HCT116 (cell line): ENCODE measurements at places on chromosomes 3 and 15. TPM values are rescaled to one million over a fixed set of nuclear protein-coding genes. Genes with fewer than 3 reads are reported as not detected.

The CALML4 gene
- total RNA-seq: 8.5 TPM

The HGD gene
- 0.59 TPM for total RNA-seq

DNA sequence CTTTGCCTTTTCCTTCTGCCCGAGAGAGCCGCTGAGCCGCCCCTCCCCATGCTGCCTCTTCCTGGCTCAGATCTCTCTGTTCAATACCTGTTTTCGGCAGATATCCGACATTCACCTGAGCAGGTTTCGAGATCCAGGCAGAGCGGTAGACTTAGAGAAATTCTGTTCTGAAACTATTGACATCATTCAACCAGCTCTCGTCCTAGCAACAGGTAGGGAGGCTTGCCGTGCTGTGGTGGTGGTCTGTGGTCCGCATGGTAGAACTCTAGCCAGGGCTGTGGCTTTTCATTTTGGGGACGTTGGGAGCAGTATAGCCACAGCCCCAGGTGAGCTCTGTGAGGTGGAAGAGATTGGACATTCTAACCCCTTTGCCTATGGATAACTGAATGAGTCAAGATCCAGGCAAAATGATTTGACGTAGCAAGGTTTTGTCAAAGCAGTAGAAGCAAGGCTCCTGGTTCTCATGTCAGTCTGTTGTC, 810 bp downstream of the TMEM62 start:
- no peak for DNase-seq
- H3K27ac ChIP-seq: peak overlapping the region; percentile 62; the same call in 1 of the 2 replicates
- H3K27me3 ChIP-seq: no peaks in the 10 kb centered on the region

GRCh38 chr3:112805126-112805525, 41.5 kb downstream of the CD200R1L start:
- no peak overlapping the region for H3K27ac ChIP-seq
- DNase-seq: no peak
- no peaks in the 10 kb centered on the region for H3K36me3 ChIP-seq
- H3K27me3 ChIP-seq: no peaks in the 10 kb centered on the region

GRCh38 chr15:45320581-45321205, 57.7 kb downstream of the GATM start:
- no peak overlapping the region for H3K4me3 ChIP-seq
- H3K4me1 ChIP-seq: peaks cover 10% of the 10 kb centered on the region; the same call in 1 of the 2 replicates
- H3K27me3 ChIP-seq: no peaks in the 10 kb centered on the region

GRCh38 chr3:171991166-171991565, 48.2 kb upstream of the FNDC3B start:
- no peak for DNase-seq
- no peaks in the 10 kb centered on the region for H3K36me3 ChIP-seq
- H3K27me3 ChIP-seq: no peaks in the 10 kb centered on the region
- no peak overlapping the region for H3K4me3 ChIP-seq

- DNase-seq: no peak
- H3K36me3 ChIP-seq: no peaks in the 10 kb centered on the region
- no peaks in the 10 kb centered on the region for H3K4me1 ChIP-seq
- no peaks in the 10 kb centered on the region for H3K27me3 ChIP-seq
- H3K4me3 ChIP-seq: no peak overlapping the region
Measured at GRCh38 chr15:48891232-48891765, 13.4 kb downstream of the EID1 start.

GRCh38 chr15:73632670-73633058, 525 bp downstream of the NPTN start:
- peak overlapping the region; percentile 77 for H3K4me3 ChIP-seq
- H3K36me3 ChIP-seq: no peaks in the 10 kb centered on the region
- peaks cover 43% of the 10 kb centered on the region for H3K4me1 ChIP-seq
- no peaks in the 10 kb centered on the region for H3K27me3 ChIP-seq

The ANKRD63 gene
- 0.89 TPM for total RNA-seq

- H3K27ac ChIP-seq: no peak overlapping the region
- H3K4me3 ChIP-seq: no peak overlapping the region
- H3K36me3 ChIP-seq: no peaks in the 10 kb centered on the region
- no peak for DNase-seq
Measured at GRCh38 chr3:196519718-196520082, 4.6 kb upstream of the SMCO1 start.

DNA sequence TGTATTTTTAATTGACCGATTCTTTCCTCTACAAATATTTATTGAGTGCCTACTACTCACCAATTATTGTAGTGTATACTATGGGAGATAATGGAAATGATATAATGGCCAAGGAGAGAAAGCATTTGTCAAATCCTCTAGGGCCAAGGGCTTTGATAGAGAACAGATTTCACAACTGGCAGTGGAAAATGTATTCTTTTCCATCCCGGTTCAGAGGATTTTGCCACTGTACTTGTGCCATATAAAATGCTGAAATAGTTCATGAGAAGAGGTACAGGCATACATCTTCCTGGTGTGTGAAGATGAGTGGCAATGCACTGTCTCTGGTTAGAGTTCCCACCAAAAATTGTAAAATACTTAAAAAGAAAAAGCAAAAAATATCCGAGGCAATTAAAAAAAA, 451.6 kb upstream of the TPRG1 start:
- no peaks in the 10 kb centered on the region for H3K27me3 ChIP-seq
- H3K27ac ChIP-seq: no peak overlapping the region
- no peak overlapping the region for H3K4me3 ChIP-seq
- no peak for DNase-seq
- H3K4me1 ChIP-seq: no peaks in the 10 kb centered on the region

GRCh38 chr3:52279596-52279995, 1.1 kb upstream of the WDR82 start:
- peak overlapping the region; percentile 94 for H3K4me3 ChIP-seq
- no peak for DNase-seq
- no peaks in the 10 kb centered on the region for H3K27me3 ChIP-seq
- H3K4me1 ChIP-seq: peaks cover 53% of the 10 kb centered on the region

- no peak overlapping the region for H3K4me3 ChIP-seq
- no peak overlapping the region for H3K27ac ChIP-seq
- H3K27me3 ChIP-seq: peaks cover 30% of the 10 kb centered on the region
- no peaks in the 10 kb centered on the region for H3K36me3 ChIP-seq
- DNase-seq: no peak
Measured at GRCh38 chr15:61130950-61131942, 97.9 kb downstream of the RORA start.

DNA sequence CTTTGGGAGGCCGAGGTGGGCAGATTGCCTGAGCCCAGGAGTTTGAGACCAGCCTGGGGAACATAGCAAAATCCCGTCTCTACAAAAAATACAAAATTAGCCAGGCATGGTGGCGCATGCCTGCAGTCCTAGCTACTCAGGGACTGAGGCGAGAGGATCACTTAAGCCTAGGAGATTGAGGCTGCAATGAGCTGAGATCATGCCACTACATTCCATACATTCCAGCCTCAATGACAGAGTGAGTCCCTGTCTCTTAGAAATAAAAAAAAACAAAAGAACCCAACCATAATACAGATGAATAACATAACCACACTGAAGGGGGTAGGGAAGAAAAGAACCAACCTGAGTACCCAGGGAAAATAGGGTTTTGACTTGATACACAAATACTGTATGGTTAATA, 19.7 kb upstream of the CGNL1 start:
- H3K4me1 ChIP-seq: no peaks in the 10 kb centered on the region
- H3K36me3 ChIP-seq: no peaks in the 10 kb centered on the region
- H3K27me3 ChIP-seq: no peaks in the 10 kb centered on the region
- DNase-seq: no peak

GRCh38 chr15:60761505-60761845, 282.5 kb upstream of the ICE2 start:
- no peaks in the 10 kb centered on the region for H3K4me1 ChIP-seq
- no peak overlapping the region for H3K27ac ChIP-seq
- H3K36me3 ChIP-seq: no peaks in the 10 kb centered on the region
- no peak overlapping the region for H3K4me3 ChIP-seq
- DNase-seq: no peak

GRCh38 chr3:151362751-151363174, 21.8 kb downstream of the P2RY12 start:
- H3K27me3 ChIP-seq: no peaks in the 10 kb centered on the region
- H3K4me1 ChIP-seq: no peaks in the 10 kb centered on the region
- H3K4me3 ChIP-seq: no peak overlapping the region
- no peak overlapping the region for H3K27ac ChIP-seq
- DNase-seq: no peak
- no peaks in the 10 kb centered on the region for H3K36me3 ChIP-seq

DNA sequence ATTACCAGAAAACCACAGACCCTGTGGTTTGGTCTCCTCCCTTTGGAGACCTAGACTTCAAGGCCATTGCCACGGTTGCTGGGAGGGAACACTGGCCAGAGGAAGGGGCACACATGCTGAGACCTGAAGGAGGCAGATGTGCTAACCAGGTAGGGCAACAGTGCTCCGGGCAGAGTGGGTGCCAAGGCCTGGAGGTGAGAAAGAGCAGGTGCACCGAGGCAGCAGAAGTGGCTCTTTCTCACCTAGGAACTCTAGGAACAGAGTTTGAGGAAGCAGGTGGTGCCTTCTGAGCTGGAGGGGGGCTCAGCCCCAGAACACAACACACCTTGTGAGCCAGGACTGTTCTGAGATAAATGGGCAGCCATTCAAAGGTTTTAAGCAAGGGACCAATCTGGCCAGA, 106.1 kb downstream of the MEGF11 start:
- no peaks in the 10 kb centered on the region for H3K27me3 ChIP-seq
- H3K36me3 ChIP-seq: no peaks in the 10 kb centered on the region
- peaks cover 10% of the 10 kb centered on the region for H3K4me1 ChIP-seq
- no peak overlapping the region for H3K4me3 ChIP-seq
- DNase-seq: no peak

- H3K36me3 ChIP-seq: no peaks in the 10 kb centered on the region
- H3K4me1 ChIP-seq: no peaks in the 10 kb centered on the region
- H3K27me3 ChIP-seq: no peaks in the 10 kb centered on the region
- H3K4me3 ChIP-seq: no peak overlapping the region
Measured at GRCh38 chr3:179266701-179267211, 15.8 kb upstream of the KCNMB3 start.

DNA sequence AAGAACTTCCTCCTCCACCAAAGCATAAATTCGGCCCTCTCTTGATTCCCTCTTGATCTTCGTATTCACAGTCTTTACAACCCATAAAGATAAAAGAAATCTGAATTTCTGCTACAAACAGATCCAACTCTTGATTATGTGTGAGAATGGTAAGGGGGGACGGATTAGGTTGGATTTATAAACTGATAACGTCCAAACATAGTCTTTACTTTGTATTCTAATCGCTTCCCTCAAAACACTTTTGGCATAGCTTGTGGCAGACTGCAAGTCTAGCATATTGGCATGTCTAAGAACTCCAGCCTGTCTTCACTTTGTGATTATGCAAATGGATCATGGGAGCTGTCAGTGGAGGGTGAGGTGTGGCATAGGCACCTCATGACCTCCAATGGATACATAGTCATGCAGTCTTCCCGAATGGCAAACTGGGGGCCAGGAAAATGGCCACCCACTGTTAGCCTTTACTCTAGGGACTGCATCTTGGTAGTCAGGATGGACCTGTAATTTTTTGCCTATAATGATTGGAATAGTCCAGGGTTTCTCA, 24.3 kb upstream of the GPR171 start:
- H3K27ac ChIP-seq: no peak overlapping the region
- no peak for DNase-seq
- H3K36me3 ChIP-seq: no peaks in the 10 kb centered on the region
- H3K27me3 ChIP-seq: no peaks in the 10 kb centered on the region
- no peak overlapping the region for H3K4me3 ChIP-seq
- H3K4me1 ChIP-seq: no peaks in the 10 kb centered on the region

The CMTM8 gene
- total RNA-seq: 19.4 TPM

- H3K27me3 ChIP-seq: peaks cover 15% of the 10 kb centered on the region; the same call in 1 of the 2 replicates
- no peak overlapping the region for H3K4me3 ChIP-seq
- H3K36me3 ChIP-seq: no peaks in the 10 kb centered on the region
- H3K27ac ChIP-seq: no peak overlapping the region
- H3K4me1 ChIP-seq: no peaks in the 10 kb centered on the region
Measured at GRCh38 chr15:31782951-31783350, 247.4 kb upstream of the CHRNA7 start.

DNA sequence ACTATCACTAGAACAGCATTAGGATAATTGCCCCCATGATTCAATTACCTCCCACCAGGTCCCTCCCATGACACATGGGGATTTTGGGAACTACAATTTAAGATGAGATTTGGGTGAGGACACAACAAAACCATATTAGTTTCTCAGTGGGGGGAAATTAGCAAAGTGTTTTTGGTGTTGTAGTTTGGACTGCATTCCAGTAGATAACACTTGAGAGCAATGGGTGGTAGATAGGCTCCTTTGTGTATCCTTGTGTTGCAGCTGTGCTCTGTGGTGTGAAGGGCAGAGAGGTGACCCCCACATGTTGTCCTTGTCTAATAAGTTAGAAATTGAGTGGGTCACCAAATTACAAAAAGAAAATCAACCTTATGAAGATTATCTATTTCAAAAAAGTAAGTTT, 223.8 kb downstream of the SATB1 start:
- no peaks in the 10 kb centered on the region for H3K27me3 ChIP-seq
- H3K4me3 ChIP-seq: no peak overlapping the region
- H3K27ac ChIP-seq: no peak overlapping the region

GRCh38 chr3:98734735-98735134, 28.4 kb upstream of the ST3GAL6 start:
- DNase-seq: no peak
- peaks cover 18% of the 10 kb centered on the region for H3K4me1 ChIP-seq
- no peak overlapping the region for H3K27ac ChIP-seq
- no peaks in the 10 kb centered on the region for H3K36me3 ChIP-seq
